Chondrocyte (in vitro differentiated cells): ENCODE measurements at places on chromosomes 3 and 15. TPM values are rescaled to one million over a fixed set of nuclear protein-coding genes. Genes with fewer than 3 reads are reported as not detected.

DNA sequence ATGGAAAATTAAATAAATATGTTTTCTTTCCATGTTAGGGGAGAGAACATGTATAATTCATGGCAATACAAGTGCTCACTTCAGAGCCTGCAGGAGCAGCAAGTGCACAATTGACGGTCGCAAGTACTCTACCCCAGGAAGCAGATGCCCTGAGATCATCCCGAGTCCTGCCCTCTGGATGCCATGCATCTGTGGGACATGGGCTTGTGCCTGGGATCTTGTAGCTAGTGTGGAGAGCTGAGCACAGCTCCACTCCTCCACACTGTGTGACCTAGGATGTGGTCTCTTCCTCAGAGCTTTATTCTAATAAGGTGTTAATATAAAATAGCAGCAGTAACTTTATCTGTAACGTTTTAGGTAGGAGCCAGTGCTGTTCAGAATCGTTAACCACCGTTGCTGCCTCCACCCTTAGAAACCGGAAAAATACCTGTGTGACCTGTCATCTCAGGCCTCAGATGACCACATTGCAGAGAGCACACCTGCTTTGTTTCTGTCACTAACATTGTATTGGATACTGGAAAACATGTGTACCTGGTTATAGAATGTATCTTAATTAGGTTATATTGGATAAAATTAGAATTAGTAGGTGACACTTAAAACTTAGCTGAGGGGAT is 105.0 kb upstream of the GOLGA6L6 start:
- peak; percentile 94 for DNase-seq
- no peaks in the 10 kb centered on the region for H3K27me3 ChIP-seq
- no peaks in the 10 kb centered on the region for H3K36me3 ChIP-seq
- H3K4me3 ChIP-seq: no peak overlapping the region
- no peak overlapping the region for H3K27ac ChIP-seq
- no peaks in the 10 kb centered on the region for H3K4me1 ChIP-seq

DNA sequence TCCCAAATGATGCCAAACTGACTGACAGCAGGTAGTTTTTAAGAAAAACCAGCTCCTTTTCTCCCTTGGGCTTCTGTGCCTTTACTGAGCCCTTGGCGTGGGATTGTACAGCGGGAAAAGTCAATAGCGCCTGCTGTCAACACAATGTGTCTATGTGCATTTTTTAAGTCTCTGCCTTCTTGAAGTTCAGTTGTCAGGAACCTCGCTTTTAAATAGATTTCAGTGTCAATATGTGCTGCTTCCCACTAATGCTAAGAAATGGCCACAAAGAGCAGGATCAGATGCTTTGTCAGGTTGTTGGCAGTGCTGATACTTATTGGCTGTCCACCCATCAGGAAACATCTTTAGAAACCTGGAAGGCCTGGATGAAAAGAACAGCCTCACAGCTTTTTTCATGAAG is 424.4 kb downstream of the C3orf38 start:
- H3K4me3 ChIP-seq: no peak overlapping the region
- H3K4me1 ChIP-seq: no peaks in the 10 kb centered on the region
- no peak for DNase-seq
- H3K27ac ChIP-seq: no peak overlapping the region
- H3K36me3 ChIP-seq: peaks cover 9% of the 10 kb centered on the region

DNA sequence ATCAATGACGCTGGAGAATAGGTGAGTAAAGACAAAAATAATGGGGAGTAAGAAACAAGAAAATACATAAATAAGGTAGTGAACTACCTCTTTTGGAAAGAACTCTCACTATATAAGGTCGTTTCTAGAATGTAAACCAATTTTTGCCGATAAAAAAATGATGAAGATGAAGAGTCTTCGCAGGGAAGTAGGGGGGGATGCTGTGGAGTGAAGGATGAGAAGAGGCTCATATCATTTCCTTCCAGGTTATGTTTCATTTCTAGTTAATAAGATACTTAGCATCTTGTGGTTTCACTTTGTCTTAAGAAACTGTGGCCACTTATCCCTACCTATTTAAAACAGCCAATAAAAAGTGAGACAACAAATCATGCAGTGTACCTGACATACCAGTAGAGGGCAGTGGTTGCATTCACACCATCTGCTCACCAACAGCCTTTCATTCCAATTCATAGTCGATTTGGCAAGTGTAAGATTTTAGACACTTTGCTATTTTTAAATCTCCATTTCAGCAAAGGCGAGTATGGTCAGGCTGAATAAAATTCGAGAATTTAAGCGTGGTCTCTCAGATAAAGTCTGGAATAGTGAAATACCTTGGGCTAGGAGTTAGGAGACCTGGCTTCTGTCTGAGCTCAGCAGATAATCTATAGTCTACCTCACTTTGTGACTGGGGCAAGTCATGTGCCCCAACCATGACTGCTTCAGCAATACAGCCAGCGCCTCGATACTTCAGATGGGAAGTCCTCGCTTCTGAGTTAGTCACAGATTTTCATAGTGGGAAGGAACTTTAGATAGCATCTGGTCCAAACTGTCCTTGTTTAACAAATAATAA is 28.9 kb upstream of the ICE2 start:
- DNase-seq: no peak
- H3K36me3 ChIP-seq: peaks cover 16% of the 10 kb centered on the region
- peaks cover 10% of the 10 kb centered on the region for H3K4me1 ChIP-seq
- H3K27me3 ChIP-seq: no peaks in the 10 kb centered on the region

DNA sequence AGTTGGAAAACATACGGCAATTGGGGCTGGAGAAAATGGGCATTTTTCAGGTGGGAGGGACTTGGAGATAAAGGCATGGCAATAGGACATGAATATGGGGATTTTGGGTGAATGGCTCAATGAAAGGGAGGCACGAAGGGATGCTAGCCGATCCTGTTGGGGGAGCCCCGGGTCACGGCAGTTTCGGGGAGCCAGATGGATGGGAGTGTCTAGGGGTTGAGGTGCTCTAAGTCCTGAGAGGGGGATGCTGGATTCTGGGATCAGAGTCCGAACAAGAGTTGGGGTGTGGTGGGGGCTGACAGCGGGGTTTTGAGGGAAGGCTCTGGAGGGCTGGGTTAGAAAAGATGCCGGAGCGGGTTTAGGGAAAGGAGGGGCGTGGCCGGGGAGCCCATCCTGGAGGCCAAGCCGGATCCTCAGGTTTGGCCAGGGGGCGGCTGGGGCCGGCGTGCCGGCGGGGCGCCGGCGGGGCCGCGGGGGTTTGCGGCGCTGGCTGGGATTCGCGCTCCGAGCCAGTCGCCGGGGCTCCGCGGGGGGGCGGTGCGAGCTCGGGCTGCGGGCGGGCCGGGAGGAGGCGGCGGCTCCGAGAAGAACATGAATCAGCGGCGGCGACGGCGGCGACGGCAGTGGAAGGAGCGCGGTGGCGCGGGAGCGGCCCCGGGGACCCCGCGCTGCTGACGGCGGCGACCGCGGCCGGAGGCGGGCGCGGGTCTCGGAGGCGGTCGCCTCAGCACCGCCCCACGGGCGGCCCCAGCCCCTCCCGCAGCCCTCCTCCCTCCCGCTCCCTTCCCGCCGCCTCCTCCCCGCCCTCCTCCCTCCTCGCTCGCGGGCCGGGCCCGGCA is at the start of gene TYRO3:
TYRO3 (plus strand) TSS at position 813 of the 839 bp plus-strand sequence. CDS start 46 bp downstream, outside the sequence.
- H3K4me1 ChIP-seq: peaks cover 37% of the 10 kb centered on the region
- DNase-seq: no peak
- H3K27ac ChIP-seq: peak within 1 kb of the TSS; percentile 86
- no peaks in the 10 kb centered on the region for H3K36me3 ChIP-seq
- H3K4me3 ChIP-seq: peak within 1 kb of the TSS; percentile 81
- peaks cover 9% of the 10 kb centered on the region for H3K27me3 ChIP-seq

DNA sequence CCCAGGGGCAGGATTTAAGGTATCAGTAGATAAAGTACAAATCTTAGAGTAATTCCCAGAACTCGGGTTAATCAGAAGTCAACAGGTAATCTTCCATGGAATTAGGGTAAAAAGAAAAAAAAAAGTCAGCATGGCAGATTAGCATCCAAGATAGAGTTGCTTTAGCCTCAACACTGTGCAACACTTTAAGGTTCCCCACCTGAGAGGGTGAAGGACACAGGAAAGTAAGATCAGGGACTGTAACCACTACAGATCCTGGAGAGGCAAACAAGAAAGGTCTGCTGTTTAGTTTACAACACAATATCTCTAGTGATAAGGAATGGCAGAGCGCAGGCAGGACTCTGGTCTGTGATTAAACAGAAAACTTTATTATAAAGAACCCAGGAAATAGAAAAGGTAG is 4.1 kb upstream of the PHLDB2 start:
- H3K27ac ChIP-seq: no peak overlapping the region
- H3K36me3 ChIP-seq: no peaks in the 10 kb centered on the region
- H3K4me1 ChIP-seq: peaks cover 26% of the 10 kb centered on the region

DNA sequence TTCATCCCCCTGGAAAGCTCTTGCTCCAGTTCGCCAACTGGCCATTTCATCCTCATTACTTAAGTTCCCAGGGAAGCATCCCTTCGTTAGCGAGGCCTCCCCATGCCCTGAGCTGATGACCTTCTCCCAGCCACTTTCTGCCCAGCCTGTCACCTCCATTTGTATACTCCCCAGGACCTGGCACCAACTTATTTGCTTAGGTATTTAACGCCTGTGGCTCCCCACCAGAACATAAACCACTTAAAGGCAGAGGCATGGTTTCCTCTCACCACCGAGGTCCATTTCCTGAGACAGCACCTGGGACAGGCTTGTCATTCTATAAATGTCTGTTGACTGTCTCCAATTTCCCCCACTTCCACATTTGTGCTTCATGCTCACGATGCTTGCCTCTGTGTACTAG is 189.0 kb downstream of the ZNF621 start:
- no peak overlapping the region for H3K27ac ChIP-seq
- H3K36me3 ChIP-seq: peaks cover 3% of the 10 kb centered on the region
- peaks cover 7% of the 10 kb centered on the region for H3K4me1 ChIP-seq
- no peak overlapping the region for H3K4me3 ChIP-seq

The NOX5 gene
- total RNA-seq: not detected in 3 replicates

The CLDN18 gene
- not detected in 3 replicates for total RNA-seq

The CDAN1 gene
- total RNA-seq: 14.5 to 21.0 TPM (median 15.7 TPM) in 3 replicates
